ENCODE measurements at places on chromosomes 3 and 15.

- no peak for DNase-seq
These were observed 117.7 kb downstream of the GOLIM4 start for GRCh38 chr3:167978071-167978470.

DNA sequence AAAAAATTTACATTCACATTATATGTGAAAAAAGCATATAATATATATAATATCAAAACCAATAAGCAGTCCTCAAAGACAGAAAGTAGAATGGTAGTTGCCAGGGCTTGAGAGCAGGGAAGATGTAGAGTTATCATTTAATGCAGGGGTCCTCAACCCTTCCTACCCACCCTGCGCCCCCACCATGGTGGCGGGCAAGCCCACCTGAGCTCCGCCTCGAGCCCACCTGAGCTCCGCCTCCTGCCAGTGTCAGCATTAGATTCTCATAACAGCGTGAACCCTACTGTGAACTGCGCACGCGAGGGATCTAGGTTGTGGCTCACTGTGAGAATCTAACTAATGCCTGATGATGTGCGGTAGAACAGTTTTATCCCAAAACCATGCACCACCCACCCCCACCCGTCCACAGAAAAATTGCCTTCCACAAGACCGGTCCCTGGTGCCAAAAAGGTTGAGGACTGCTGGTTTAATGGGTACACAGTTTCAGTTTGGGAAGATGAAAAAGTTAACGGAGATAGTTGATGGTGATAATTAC is 3.0 kb downstream of the TRIM59 start:
- no peak for DNase-seq

GRCh38 chr15:63391669-63392360 is 10.2 kb upstream of the CA12 start:
- no peak for DNase-seq

GRCh38 chr3:177358091-177358976 is 161.1 kb upstream of the TBL1XR1 start:
- no peak for DNase-seq

DNA sequence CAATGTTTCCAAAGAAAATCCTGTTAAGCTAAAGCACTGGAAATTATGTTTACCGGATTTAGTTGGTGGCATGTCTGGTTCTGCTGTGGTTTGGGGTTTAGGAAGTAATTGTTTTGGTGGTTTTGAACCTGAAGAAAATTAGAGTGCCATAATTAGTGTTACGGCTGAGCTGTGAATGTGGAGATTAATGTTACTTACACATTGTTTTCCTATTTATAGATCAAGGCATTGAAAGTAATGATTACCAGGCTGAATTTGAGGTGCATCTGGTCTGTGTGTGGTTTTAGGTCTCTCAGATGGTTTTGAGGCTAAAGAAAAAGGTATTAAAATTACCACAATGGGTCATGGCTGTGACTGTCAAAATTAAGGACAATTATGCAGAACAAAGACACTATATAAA is 128.9 kb downstream of the TFG start:
- no peak for DNase-seq

DNA sequence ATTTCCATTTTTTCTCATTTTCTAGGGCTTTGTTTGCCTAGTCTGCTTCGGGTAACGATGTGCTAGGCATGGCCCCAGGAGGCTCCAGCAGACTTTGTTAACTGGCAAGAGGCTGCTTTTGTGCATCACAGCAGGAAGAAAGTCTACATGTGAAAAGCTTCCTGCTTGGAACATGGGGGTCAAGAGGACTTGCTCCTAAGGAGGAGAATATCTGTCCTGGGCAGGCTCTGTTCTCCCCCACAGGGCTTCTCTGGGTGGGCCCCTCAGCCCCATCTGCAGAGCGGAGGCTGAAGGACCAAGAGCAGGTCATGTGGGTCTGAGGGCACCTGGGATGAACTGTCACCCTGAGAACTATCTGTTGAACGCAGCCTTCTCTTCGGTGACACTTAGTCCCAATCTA is 94.7 kb downstream of the CCNL1 start:
- DNase-seq, result no peak

GRCh38 chr3:61832375-61833229 is 271.2 kb downstream of the PTPRG start:
- DNase-seq, result no peak

- DNase-seq, result no peak
These were observed 9.9 kb downstream of the FAM3D start for GRCh38 chr3:58656631-58657030.

Data from activated naive CD4-positive, alpha-beta T cell (primary cell).